Endothelial cell (in vitro differentiated cells): ENCODE measurements at places on chromosomes 6 and 20. TPM values are rescaled to one million over a fixed set of nuclear protein-coding genes. Genes with fewer than 3 reads are reported as not detected.

Gene CASS4
- not detected for total RNA-seq

Gene SGK1
- total RNA-seq = 7.2 TPM

Gene PKIG
- 184 TPM for total RNA-seq

Gene IMPG1
- not detected for total RNA-seq

Gene MKKS
- 10.6 TPM for total RNA-seq

Gene CDH4
- total RNA-seq = 0.23 TPM

Gene RHAG
- total RNA-seq = 0.46 TPM

Gene ETV7
- not detected for total RNA-seq

Gene ADAM33
- 0.23 TPM for total RNA-seq

Gene VNN1
- 1.5 TPM for total RNA-seq

Gene C20orf141
- total RNA-seq = not detected

Gene CPNE1
- 233 TPM for total RNA-seq

Gene LY86
- not detected for total RNA-seq

Gene BPIFB2
- total RNA-seq = not detected

Gene SLC13A3
- total RNA-seq = 0.90 TPM

Gene LGSN
- total RNA-seq = not detected

Gene BLCAP
- 178 TPM for total RNA-seq

Gene GTSF1L
- total RNA-seq = not detected

Gene NRN1
- 39.6 TPM for total RNA-seq

Gene C20orf202
- 0.92 TPM for total RNA-seq

Gene SYCP2L
- 8.1 TPM for total RNA-seq

Gene GPLD1
- total RNA-seq = 1.2 TPM

Gene MCCD1
- total RNA-seq = not detected

Gene TFAP2A
- 0.31 TPM for total RNA-seq

Gene TBCC
- 23.4 TPM for total RNA-seq

Gene GHRH
- not detected for total RNA-seq

Gene SMIM29
- 44.3 TPM for total RNA-seq

Gene FAM229B
- total RNA-seq = 20.9 TPM

Gene SIRPD
- total RNA-seq = not detected

Gene RRAGD
- total RNA-seq = 9.8 TPM

Gene ZNF165
- 1.4 TPM for total RNA-seq

Gene NRSN1
- total RNA-seq = not detected

Gene SKIC2
- 63.4 TPM for total RNA-seq

Gene MED23
- 32.1 TPM for total RNA-seq

Gene PREX1
- 248 TPM for total RNA-seq

Gene LPA
- total RNA-seq = not detected

Gene RIPOR2
- 1.1 TPM for total RNA-seq

Gene C20orf204
- 14.2 TPM for total RNA-seq

Gene CARMIL1
- total RNA-seq = 32.5 TPM

Gene TMEM200A
- 3.5 TPM for total RNA-seq

Gene HLA-F
- total RNA-seq = 5.1 TPM

Gene DNAH8
- 0.05 TPM for total RNA-seq

Gene KCNQ5
- 0.08 TPM for total RNA-seq

Gene RSPO3
- 0.59 TPM for total RNA-seq

Gene ASF1A
- 33.4 TPM for total RNA-seq

Gene RIPOR3
- 11.2 TPM for total RNA-seq

Gene ABHD16B
- not detected for total RNA-seq

Gene HLA-DPA1
- 8.5 TPM for total RNA-seq

Gene NFATC2
- 3.5 TPM for total RNA-seq

Gene VIP
- 1.7 TPM for total RNA-seq

Gene FAM83C
- not detected for total RNA-seq

Gene EBF4
- total RNA-seq = 5.9 TPM
